ENCODE measurements at places on chromosomes 11 and 22.

DNA sequence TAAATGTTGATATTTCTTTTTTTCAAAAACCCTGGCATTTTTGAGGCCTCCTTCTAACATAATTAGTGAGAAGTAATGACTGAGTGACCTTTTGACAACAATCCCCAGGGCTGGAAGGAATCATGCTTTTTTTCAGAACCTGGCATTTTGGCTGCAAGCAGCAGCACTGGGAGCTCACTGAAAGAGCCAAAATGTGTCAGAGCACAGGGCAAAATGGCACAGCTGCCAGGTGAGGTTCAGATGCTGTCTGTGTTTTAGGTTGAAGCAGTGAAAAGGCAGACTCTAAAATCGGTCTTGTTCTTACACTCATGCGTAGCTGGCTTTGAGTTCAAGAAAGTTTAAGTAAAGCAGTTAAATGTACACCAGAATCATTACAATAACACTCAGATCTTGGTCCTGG lies 1063.8 kb downstream of the DLG2 start:
- no peak for DNase-seq

DNA sequence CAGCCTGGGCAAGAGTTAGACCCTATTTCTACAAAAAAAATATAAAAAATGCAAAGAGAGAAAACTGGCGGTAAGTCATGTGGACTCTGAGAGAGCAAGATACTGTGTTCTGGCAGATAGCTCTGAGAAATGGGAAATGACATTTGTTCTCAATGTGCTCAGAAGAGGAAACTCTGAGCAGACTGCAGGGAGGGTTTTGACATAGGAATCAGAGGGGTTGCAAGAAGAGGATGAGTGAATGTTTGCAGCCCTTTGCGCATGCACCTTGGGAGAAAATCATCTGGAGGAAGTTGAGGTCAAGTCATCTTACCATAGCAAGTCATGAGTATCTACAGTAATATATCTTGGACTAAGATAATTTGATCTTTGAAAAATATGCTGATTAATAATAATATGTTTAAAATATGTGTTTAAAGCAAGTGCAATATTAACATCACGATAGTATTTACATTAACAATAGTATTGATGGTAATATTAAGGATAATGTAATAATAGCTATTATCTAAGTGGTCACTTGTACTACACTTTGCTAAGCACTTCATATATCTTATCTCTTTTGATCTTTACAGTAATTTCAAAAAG lies 2.6 kb downstream of the ACER3 start:
- no peak for DNase-seq

DNA sequence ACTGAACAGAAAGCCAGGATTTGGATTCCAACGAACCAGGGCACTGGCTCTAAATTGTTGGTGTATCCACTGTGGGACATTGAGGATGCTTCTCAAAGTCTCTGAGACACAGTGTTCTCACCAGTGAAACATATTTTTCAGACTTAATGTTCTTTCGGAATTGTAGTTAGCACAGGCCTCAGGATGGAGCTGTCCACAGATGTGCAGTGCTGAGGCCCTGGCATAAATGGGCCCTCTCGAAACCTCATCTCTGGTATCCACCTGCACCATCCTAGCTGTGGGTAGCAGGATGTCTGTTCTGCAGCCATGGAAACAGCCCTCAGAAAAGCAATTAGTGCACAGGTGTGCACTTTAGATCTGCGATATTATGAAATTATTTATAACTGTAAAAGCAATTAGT lies 656.8 kb downstream of the TBC1D22A start:
- no peak for DNase-seq

- DNase-seq = no peak
Observed at GRCh38 chr11:12206529-12206928, 96.1 kb downstream of the MICAL2 start.

DNA sequence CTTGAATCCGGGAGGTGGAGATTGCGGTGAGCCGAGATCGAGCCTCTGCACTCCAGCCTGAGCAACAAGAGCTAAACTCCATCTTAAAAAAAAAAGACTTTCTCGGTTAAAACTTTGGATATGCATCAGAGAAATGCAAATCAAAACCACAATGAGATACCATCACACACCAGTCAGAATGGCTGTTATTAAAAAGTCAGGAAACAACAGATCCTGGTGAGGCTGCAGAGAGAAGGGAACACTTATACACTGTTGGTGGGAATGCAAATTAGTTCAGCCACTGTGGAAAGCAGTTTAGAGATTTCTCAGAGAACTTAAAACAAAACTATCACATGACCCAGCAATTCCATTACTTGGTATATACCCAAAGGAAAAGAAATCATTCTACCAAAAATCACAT lies 619.4 kb upstream of the KIRREL3 start:
- DNase-seq = no peak

All from activated CD8-positive, alpha-beta memory T cell treated with anti-CD3 and anti-CD28 coated beads for 1 hour (primary cell).